ENCODE measurements at places on chromosomes 2 and 18.

GRCh38 chr2:113818382-113818951 lies 62.0 kb upstream of the SLC35F5 start:
- no peak for DNase-seq

- no peak for DNase-seq
Observed at GRCh38 chr2:184498936-184499335, 99.4 kb upstream of the ZNF804A start.

DNA sequence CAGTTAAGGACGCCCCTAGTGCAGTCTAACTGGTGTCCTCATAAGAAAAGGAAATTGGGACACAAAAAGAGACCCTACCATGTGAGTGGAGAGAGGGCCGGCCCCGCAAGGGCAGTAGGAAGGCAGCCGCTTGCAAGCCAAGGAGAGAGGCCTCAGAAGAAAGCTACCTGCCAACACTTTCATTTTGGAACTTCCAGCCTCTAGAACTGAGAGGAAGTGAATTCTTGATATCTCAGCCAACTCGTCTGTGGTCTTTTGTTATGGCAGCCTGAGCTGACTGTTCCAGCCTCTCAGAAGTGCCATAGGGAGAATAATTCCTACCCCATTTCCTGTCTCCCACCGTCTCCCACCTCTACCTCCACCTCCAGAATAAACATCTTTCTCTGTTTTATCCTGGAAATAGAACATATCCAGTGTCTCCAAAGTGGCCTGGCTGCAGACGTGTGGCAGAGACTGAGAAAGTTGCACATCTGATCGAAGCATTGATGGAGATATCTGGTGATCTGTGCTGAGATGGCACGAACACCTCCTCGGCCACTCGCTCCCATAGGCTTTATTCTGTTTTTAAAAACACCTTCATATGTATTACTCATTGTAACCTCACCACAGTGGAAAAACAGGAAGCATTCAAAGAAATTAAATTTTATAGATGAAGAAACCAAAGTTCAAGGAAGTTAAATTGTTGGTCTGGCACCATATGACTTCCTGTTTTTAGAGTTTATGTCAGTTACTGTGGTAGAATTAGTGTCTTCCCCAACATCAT lies 39.5 kb upstream of the MARCO start:
- no peak for DNase-seq

GRCh38 chr2:17232776-17233556 lies 285.3 kb downstream of the RAD51AP2 start:
- DNase-seq = no peak

DNA sequence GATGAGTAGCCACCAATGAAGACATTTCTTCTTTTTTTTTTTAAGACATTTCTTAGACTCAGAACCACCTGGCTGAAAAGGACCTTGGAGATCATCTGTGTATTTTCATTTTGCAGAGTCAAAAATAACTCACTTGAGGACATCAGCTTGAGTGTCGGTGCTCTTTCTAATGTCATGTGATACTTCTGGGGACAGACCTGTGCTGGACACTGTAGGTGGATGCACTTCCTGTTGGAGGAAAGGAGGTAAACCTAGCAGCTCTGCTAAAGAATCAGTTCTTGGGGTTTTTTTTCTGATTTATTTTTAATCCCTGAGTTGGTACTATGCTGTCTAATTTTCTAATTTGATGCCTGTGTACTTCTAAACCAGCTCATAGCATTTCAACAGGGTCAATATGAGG lies 283.9 kb upstream of the CRIM1 start:
- no peak for DNase-seq

- DNase-seq = no peak
Observed at GRCh38 chr2:134039912-134040581, 213.8 kb upstream of the MGAT5 start.
